Ovary (tissue), 10 donors: ENCODE measurements at places on chromosomes 7 and 10.

DNA sequence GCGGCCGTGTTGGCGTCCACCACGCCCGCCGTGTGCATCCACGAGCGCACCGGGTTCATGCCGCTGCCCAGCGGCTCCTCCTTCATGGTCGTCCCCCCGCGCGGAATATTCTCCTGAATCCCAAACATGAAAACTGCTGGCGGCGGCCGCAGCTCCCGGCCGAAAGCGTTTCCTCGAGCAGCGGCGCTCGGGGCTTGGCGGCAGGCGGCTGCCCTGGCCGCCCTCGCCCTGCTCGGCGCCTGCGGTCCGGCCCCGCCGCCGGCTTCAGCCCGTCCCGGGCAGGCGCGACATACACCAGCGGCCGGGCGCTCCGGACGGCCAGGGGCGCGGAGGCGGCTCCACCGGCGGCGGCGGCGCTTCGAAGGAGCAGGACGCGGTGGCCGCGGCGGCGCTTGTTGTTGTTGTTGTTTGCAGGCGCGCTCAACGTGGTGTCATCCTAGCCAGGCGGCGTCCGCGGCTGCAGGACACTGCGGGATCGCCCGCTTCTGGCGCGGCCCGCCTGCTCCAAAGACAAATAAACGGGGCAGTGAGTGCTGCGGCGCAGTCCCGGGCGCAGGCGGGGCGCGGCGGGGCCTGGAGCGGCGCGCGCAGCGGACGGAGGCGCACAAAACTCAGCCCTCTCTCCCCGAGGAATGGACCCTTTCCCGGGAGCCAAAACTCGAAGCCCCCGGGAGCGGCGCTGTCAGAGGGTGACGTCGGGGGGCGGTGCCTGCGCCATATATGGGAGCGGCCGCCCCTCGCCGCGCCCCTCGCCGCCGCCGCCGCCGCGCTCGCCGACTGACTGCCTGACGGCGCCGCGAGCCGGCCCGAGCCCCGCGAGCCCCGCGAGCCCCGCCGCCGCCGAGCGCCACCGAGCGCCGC is at the start of gene EBF3:
Gene EBF3, minus strand, starts transcription at position 634 of the 861 bp plus-strand sequence. Its CDS starts 506 bp downstream, at position 128.
- H3K36me3 ChIP-seq = no peaks in the 10 kb centered on the region
- H3K27me3 ChIP-seq = peaks cover 15% of the 10 kb centered on the region
- DNase-seq = peak; percentile 66
- peaks cover 12% of the 10 kb centered on the region for H3K4me1 ChIP-seq
- peak within 1 kb of the TSS; percentile 26 for H3K4me3 ChIP-seq

- no peak for DNase-seq
- no peaks in the 10 kb centered on the region for H3K27me3 ChIP-seq
- no peak overlapping the region for H3K4me3 ChIP-seq
- H3K27ac ChIP-seq = no peak overlapping the region
- no peaks in the 10 kb centered on the region for H3K4me1 ChIP-seq
Measured at GRCh38 chr10:49357910-49358309, 38.0 kb downstream of the DRGX start.

- DNase-seq = no peak
- H3K4me3 ChIP-seq = no peak overlapping the region
- H3K36me3 ChIP-seq = no peaks in the 10 kb centered on the region
- H3K27me3 ChIP-seq = no peaks in the 10 kb centered on the region
Measured at GRCh38 chr10:3754727-3755439, 30.1 kb downstream of the KLF6 start.

GRCh38 chr10:1731592-1731991 is 5.7 kb downstream of the ADARB2 start:
- no peaks in the 10 kb centered on the region for H3K27me3 ChIP-seq
- H3K4me3 ChIP-seq = no peak overlapping the region
- no peaks in the 10 kb centered on the region for H3K36me3 ChIP-seq
- no peak overlapping the region for H3K27ac ChIP-seq
- DNase-seq = no peak
- no peaks in the 10 kb centered on the region for H3K4me1 ChIP-seq

- no peaks in the 10 kb centered on the region for H3K36me3 ChIP-seq
- no peak for DNase-seq
- H3K27me3 ChIP-seq = no peaks in the 10 kb centered on the region
- no peak overlapping the region for H3K4me3 ChIP-seq
- no peak overlapping the region for H3K27ac ChIP-seq
Measured at GRCh38 chr7:77455321-77455720, 39.2 kb upstream of the GSAP start.

- DNase-seq = no peak
- H3K36me3 ChIP-seq = no peaks in the 10 kb centered on the region
- H3K27me3 ChIP-seq = no peaks in the 10 kb centered on the region
- no peaks in the 10 kb centered on the region for H3K4me1 ChIP-seq
- H3K27ac ChIP-seq = peak overlapping the region; percentile 75
- H3K4me3 ChIP-seq = peak overlapping the region; percentile 96
Measured at GRCh38 chr7:135169141-135169963, 1.2 kb downstream of the CYREN start.

DNA sequence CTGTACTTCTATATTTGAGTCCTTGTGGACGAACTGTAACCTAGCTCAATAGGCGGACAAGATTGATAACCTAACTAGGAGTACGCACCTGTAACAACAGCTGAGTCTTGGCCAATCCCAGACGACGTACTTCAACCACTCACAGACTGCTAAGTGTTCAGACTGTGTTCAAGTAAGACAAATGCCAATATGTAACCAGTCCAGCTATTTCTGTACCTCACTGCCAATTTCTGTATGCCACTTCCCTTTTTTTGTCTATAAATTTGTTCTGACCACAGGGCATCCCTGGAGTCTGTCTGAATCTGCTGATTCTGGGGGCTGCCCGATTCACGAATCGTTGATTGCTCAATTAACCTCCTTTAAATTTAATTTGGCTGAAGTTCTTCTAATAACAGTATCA is 32.2 kb downstream of the HACD1 start:
- H3K4me3 ChIP-seq = no peak overlapping the region
- no peak overlapping the region for H3K27ac ChIP-seq
- H3K27me3 ChIP-seq = no peaks in the 10 kb centered on the region
- no peak for DNase-seq
- no peaks in the 10 kb centered on the region for H3K4me1 ChIP-seq

- no peaks in the 10 kb centered on the region for H3K36me3 ChIP-seq
- H3K4me1 ChIP-seq = peaks cover 46% of the 10 kb centered on the region
- H3K27ac ChIP-seq = peak overlapping the region; percentile 37
- H3K4me3 ChIP-seq = no peak overlapping the region
- H3K27me3 ChIP-seq = no peaks in the 10 kb centered on the region
Measured at GRCh38 chr7:137992104-137992549, 9.8 kb downstream of the CREB3L2 start.
